Thymus (tissue), 14 donors: ENCODE measurements at places on chromosomes 11 and 22. TPM values are rescaled to one million over a fixed set of nuclear protein-coding genes. Genes with fewer than 3 reads are reported as not detected.

DERL3 gene
- total RNA-seq = 2.9 TPM

GAS2L1 gene
- total RNA-seq = 0.80 TPM

TTC28 gene
- 5.5 TPM for total RNA-seq

IL17REL gene
- total RNA-seq = 5.9 TPM

APOL6 gene
- 19.8 TPM for total RNA-seq

DEUP1 gene
- total RNA-seq = 0.33 TPM

SCO2 gene
- total RNA-seq = 3.5 TPM

FJX1 gene
- 3.8 TPM for total RNA-seq

- no peaks in the 10 kb centered on the region for H3K36me3 ChIP-seq
- no peaks in the 10 kb centered on the region for H3K27me3 ChIP-seq
- H3K4me1 ChIP-seq = no peaks in the 10 kb centered on the region
- no peak overlapping the region for H3K4me3 ChIP-seq
- DNase-seq = no peak
Measured at GRCh38 chr11:60211206-60211605, 28.3 kb upstream of the MS4A6A start.

DNA sequence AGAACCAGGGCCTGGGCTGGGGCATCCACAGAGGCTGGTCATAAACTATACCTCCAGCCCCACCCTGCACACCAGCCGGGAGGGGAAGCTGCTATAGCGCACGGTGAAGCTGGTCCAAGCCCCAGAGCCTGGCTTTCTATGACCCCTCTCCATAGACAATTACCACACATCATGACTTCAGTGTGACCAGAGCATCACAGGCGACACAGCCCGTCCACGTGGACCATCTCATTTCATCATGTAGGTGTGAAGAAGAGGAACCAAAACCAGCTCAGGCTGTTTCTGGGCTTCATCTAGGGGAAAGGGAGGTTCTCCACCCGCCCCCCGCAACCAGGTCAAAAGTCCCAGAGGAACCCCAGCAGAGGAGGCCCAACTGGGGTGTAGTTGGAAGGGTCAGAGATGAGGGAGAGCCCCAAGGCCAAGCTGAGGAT, 3.0 kb downstream of the CXCR5 start:
- H3K36me3 ChIP-seq = no peaks in the 10 kb centered on the region
- no peak overlapping the region for H3K4me3 ChIP-seq
- no peak overlapping the region for H3K27ac ChIP-seq

DNA sequence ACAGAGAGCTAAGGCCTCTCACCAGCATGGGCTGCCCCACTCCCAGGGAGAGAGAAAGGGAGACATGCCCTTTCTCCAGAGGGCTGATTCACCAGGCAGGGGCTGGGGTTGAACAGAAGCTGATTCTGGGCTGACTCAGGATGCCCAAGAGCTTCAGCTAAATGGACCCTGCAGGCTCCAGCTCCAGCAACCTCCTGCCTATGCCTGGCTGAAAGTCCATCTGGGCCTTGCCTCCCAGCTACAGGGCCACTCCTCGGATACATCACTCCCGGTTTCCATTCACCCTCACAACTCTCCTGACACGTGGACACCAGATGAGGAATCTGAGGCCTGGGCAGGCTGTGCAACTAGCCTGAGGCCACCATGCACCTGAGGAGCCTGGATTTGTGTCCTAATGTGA, 215.5 kb downstream of the BUD13 start:
- DNase-seq = no peak
- H3K27ac ChIP-seq = no peak overlapping the region
- H3K27me3 ChIP-seq = no peaks in the 10 kb centered on the region
- H3K4me3 ChIP-seq = no peak overlapping the region

GRCh38 chr11:30586251-30587144, at the start of gene MPPED2:
Gene MPPED2, minus strand, starts transcription at chr11:30586353. Its CDS starts 5,980 bp downstream, at chr11:30580373.
- H3K36me3 ChIP-seq = no peaks in the 10 kb centered on the region
- DNase-seq = no peak
- H3K27me3 ChIP-seq = peaks cover 56% of the 10 kb centered on the region
- H3K4me3 ChIP-seq = peak within 1 kb of the TSS; percentile 45
- no peak within 1 kb of the TSS for H3K27ac ChIP-seq
- peaks cover 14% of the 10 kb centered on the region for H3K4me1 ChIP-seq

DNA sequence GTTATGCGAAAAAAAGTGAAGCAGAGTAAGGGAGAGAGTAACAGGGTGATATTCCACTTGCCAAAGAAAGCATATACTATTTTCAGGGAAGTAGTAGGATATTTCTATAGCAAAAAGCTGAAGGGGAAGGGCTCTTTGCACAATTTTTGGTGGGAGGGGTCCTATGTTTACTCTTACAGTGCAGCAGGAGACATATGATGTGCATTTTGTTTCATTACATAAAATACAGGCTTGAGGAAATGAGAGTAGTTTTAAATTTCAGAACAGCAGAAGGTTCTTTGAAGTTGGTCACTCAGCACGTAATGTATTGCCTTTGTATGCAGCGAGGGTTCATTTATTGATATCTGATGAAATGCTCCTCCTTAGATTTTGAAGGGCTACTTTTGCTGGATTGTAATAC, 3.1 kb upstream of the PIK3IP1 start:
- no peak overlapping the region for H3K4me3 ChIP-seq
- DNase-seq = no peak
- H3K36me3 ChIP-seq = peaks cover 9% of the 10 kb centered on the region
- peaks cover 24% of the 10 kb centered on the region for H3K4me1 ChIP-seq
- H3K27me3 ChIP-seq = no peaks in the 10 kb centered on the region

- no peaks in the 10 kb centered on the region for H3K27me3 ChIP-seq
- no peak overlapping the region for H3K27ac ChIP-seq
- H3K4me1 ChIP-seq = peaks cover 4% of the 10 kb centered on the region
- no peak for DNase-seq
- no peaks in the 10 kb centered on the region for H3K36me3 ChIP-seq
Measured at GRCh38 chr22:40014667-40015248, 20.0 kb downstream of the FAM83F start.

- H3K4me3 ChIP-seq = no peak overlapping the region
- H3K27ac ChIP-seq = no peak overlapping the region
- no peaks in the 10 kb centered on the region for H3K36me3 ChIP-seq
Measured at GRCh38 chr11:128688031-128688713, 5.7 kb upstream of the FLI1 start.

DNA sequence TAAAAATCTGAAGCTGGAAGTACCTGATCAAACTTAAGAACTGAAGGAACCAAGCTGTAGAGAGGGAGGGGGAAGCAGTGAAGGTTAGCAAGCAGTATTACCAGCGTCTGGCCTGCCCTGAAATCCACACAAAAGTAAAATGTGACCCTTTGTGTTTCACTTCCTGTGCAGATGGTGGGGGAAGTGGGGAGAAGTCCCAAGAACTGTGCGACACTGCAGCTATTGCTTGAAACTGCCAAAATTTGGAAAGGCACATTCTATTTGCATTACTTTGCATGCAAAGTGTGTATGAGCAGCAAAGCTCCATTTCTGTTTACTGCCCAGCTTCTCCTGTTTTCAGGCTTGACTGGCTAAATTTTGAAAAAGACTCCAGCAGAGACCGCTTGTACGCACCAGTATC, 72.1 kb upstream of the BMAL1 start:
- H3K36me3 ChIP-seq = no peaks in the 10 kb centered on the region
- peaks cover 9% of the 10 kb centered on the region for H3K4me1 ChIP-seq

- no peak overlapping the region for H3K27ac ChIP-seq
- peaks cover 10% of the 10 kb centered on the region for H3K27me3 ChIP-seq
- no peak overlapping the region for H3K4me3 ChIP-seq
- peaks cover under 1% of the 10 kb centered on the region for H3K4me1 ChIP-seq
- DNase-seq = no peak
- H3K36me3 ChIP-seq = peaks cover 35% of the 10 kb centered on the region
Measured at GRCh38 chr22:19518635-19519034, 5.6 kb downstream of the CLDN5 start.

DNA sequence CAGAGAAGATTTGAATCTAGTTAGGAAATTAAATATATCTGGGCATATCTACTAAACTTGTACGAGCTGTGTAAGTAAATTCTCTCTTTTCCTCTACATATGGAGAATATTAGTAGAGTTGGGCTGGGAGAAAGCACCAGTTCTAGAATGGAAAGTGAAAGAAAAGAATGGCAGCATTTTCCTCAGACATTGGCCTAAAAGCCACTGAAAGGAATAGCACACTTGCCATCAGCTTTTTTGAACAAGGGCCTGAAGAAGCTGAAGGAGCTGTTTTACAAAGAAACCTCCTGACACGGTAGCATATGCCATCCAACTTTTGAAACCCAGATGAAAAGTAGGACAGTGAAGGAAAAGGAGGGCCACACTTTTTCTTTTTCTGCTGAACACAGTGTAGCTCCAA, 1563.7 kb upstream of the TENM4 start:
- no peaks in the 10 kb centered on the region for H3K27me3 ChIP-seq
- DNase-seq = no peak
- no peak overlapping the region for H3K27ac ChIP-seq
- H3K36me3 ChIP-seq = no peaks in the 10 kb centered on the region
- H3K4me1 ChIP-seq = no peaks in the 10 kb centered on the region
- H3K4me3 ChIP-seq = no peak overlapping the region

DNA sequence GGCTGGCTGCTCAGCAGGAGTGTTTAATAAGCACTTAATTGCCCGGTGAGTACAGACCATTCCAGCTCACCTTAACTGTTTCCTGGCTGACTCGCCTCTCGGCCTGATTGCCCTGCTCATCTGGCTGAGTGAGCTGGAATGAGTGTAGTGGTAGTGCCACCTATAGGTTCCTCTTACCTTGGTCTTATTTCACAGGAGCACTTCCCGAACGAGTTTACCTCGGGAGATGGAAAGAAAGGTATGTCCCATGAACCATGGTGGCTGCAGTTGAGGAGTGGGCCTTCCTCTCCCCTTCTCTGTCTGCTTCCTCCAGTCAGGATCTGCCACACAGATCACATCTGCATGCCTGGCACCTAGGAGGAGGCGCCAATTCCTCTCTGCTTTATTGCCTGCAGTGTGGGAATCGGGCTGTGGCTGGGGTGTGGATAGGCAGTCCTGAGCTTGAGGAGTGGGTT, 26.7 kb downstream of the UPB1 start:
- no peak overlapping the region for H3K4me3 ChIP-seq
- DNase-seq = peak; percentile 51
- no peaks in the 10 kb centered on the region for H3K36me3 ChIP-seq
- H3K27ac ChIP-seq = no peak overlapping the region

DNA sequence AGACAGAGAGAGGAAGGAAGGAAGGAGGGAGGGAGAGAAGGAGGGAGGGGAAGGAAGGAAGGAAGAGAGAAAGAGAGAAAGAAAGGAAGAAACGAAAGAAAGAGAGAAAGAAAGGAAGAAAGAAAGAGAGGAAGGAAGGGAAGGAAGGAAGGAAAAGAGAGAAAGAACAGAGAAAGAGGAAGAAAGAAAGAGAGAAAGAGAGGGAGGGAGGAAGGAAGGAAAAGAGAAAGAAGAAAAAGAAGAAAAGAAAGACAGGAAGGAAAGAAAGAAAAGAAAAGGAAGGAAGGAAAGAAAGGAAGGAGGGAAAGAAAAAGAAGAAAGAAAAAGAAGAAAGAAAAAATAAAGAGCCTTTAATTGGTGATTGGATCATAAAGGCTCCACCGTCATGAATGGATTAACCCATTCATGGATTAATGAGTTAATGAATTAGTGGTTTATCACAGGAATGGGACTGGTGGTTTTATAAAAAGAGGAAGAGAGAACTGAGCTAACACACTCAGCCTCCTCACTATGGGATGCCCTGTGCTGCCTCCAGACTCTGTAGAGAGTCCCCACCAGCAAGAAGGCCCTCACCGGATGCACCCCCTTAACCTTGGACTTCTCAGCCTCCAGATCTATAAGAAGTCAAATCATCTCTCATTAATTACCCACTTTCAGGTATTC, 9.0 kb upstream of the PLAAT2 start:
- no peak for DNase-seq
- no peaks in the 10 kb centered on the region for H3K27me3 ChIP-seq
- H3K4me1 ChIP-seq = peaks cover 14% of the 10 kb centered on the region
- no peak overlapping the region for H3K4me3 ChIP-seq

DNA sequence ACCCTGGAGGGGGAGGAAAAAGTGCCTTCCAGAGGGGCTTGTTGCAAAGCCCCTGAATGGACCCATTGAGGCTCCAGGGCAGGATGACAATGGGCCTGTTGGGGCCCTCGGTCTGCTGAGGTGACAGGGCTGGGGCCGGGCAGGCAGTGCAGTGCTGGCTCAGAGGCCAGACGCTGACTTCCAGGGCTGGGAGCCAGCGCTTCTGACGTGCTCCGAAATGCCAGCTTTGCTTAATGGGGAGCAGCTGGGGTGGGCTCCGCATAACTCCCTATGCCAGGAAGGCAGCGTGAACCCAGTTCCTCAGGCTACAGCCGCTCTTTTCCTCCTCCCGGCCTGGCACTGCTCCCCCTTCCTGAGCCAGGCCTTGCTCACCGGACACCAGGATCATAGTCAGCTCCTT, 17.7 kb downstream of the NAV2 start:
- H3K27me3 ChIP-seq = peaks cover 2% of the 10 kb centered on the region
- no peaks in the 10 kb centered on the region for H3K4me1 ChIP-seq
- H3K27ac ChIP-seq = no peak overlapping the region
- no peak overlapping the region for H3K4me3 ChIP-seq

- H3K4me3 ChIP-seq = no peak overlapping the region
- peaks cover 2% of the 10 kb centered on the region for H3K27me3 ChIP-seq
- no peak overlapping the region for H3K27ac ChIP-seq
Measured at GRCh38 chr22:31128156-31128555, 5.4 kb downstream of the INPP5J start.

DNA sequence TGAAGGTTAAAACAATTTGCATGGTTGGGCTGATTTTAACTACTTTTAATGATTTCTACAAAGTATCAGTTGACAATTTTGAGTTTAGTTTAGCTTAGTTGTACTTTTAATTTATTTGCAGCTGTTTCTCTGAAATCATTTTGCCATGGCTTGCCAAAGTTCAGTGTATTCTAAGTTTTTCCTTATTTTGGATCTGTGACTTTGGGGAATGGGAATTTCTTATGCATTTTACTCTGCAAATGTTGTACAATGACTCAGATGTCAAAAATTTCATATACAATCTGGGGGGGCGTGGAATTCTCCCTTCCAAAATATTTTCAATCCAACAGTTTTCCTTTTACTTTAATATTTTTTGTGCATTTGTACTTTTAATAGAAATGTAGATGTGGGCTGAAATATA, 8.9 kb upstream of the DCHS1 start:
- H3K27ac ChIP-seq = no peak overlapping the region
- no peaks in the 10 kb centered on the region for H3K4me1 ChIP-seq
- no peak overlapping the region for H3K4me3 ChIP-seq
- no peaks in the 10 kb centered on the region for H3K27me3 ChIP-seq
